Temporal lobe (tissue), 4 donors: ENCODE measurements at places on chromosomes 2 and 18. TPM values are rescaled to one million over a fixed set of nuclear protein-coding genes. Genes with fewer than 3 reads are reported as not detected.

LAMA1 gene
- 12.8 TPM for total RNA-seq

KHK gene
- 5.9 TPM for total RNA-seq

SMIM21 gene
- total RNA-seq = not detected

NPAS2 gene
- total RNA-seq = 6.9 TPM

SRD5A2 gene
- total RNA-seq = under 0.01 TPM

LIMS4 gene
- total RNA-seq = 0.25 TPM

TCF23 gene
- total RNA-seq = not detected

C2orf72 gene
- 31.0 TPM for total RNA-seq

CRYGC gene
- total RNA-seq = not detected

LHCGR gene
- 0.74 TPM for total RNA-seq

RIT2 gene
- total RNA-seq = 16.0 TPM

PLCD4 gene
- total RNA-seq = 0.25 TPM

SDC1 gene
- total RNA-seq = 4.9 TPM

TRIM54 gene
- not detected for total RNA-seq

CD226 gene
- total RNA-seq = 0.74 TPM

EVX2 gene
- not detected for total RNA-seq

ASXL3 gene
- total RNA-seq = 91.7 TPM

ANKRD30B gene
- not detected for total RNA-seq

KIF5C gene
- 366 TPM for total RNA-seq

CPS1 gene
- total RNA-seq = 2.0 TPM

KIAA2012 gene
- 0.98 TPM for total RNA-seq

ERBB4 gene
- total RNA-seq = 99.1 TPM

GNAL gene
- total RNA-seq = 80.6 TPM

TP53I3 gene
- 17.7 TPM for total RNA-seq

RIF1 gene
- 76.2 TPM for total RNA-seq

SERPINB10 gene
- not detected for total RNA-seq

DNAH6 gene
- 3.4 TPM for total RNA-seq

INHBB gene
- total RNA-seq = 4.9 TPM

CCDC178 gene
- total RNA-seq = 1.2 TPM

MC4R gene
- total RNA-seq = 1.2 TPM

SCG2 gene
- total RNA-seq = 81.9 TPM

IL1R1 gene
- 0.74 TPM for total RNA-seq

POTEC gene
- total RNA-seq = not detected

KATNAL2 gene
- total RNA-seq = 3.4 TPM

REG3G gene
- total RNA-seq = not detected

RAB6C gene
- 0.98 TPM for total RNA-seq

ST6GAL2 gene
- 76.0 TPM for total RNA-seq

TMEM163 gene
- total RNA-seq = 13.3 TPM

CHRNG gene
- not detected for total RNA-seq

NYAP2 gene
- 12.5 TPM for total RNA-seq

OXER1 gene
- 0.25 TPM for total RNA-seq

RUFY4 gene
- total RNA-seq = not detected

XIRP2 gene
- 0.49 TPM for total RNA-seq

RAB27B gene
- total RNA-seq = 22.9 TPM

SKOR2 gene
- not detected for total RNA-seq

CMPK2 gene
- 7.9 TPM for total RNA-seq
